GM19239 (cell line): ENCODE measurements at places on chromosomes 6 and 20.

- no peak for DNase-seq
Observed at GRCh38 chr6:31356216-31356945, 598 bp downstream of the HLA-B start.

DNA sequence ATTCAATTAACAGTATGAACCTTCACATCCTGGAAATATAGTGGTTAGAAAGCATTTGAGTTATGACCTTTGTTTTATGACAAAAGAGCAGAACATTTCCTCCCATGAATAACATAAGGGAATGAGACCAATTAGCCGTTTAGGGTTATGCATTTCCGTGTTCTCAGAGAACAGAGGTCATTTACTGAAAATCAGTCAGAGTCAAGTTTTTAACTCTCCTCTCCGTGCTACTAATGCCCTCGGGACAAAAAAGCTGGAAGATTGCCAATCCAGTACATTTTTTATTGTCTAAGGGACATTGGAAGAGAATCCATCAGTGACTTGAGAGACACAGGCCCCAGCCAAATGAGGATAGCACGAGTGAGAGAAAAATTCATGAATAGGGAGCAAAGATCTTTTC lies 632.7 kb downstream of the RFPL4B start:
- no peak for DNase-seq

DNA sequence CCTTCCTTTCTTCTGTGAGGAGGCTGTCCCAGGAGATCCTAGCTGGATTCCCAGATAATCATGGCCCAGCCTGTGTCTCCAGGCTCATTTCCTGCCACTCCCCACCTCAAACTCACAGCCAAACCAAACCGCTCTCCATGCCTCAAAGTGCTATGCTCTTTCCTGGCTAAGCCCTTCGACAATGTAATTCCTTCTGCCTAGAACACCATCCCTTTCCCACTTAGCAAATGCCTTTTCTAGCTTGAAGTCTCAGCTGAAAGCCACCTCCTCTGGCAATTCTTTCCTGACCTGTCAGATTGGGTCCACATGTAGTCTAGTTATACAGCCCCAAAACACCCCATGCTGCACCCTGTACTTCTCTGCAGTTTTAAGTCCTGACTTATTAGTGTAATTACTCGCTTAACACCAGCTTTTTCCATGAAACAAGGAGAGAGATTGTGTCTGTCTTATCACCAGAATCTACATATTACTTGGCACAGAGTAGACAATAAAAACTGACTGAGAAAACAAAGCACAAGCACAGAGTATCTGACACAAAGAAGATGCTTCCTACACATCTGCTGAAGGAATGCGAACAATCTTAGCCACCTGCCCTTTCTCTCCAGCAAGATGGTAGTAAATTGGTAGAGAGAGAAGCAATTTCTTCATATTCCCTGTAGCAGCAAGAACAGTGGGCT lies 5.4 kb downstream of the TRIM26 start:
- DNase-seq, result no peak

DNA sequence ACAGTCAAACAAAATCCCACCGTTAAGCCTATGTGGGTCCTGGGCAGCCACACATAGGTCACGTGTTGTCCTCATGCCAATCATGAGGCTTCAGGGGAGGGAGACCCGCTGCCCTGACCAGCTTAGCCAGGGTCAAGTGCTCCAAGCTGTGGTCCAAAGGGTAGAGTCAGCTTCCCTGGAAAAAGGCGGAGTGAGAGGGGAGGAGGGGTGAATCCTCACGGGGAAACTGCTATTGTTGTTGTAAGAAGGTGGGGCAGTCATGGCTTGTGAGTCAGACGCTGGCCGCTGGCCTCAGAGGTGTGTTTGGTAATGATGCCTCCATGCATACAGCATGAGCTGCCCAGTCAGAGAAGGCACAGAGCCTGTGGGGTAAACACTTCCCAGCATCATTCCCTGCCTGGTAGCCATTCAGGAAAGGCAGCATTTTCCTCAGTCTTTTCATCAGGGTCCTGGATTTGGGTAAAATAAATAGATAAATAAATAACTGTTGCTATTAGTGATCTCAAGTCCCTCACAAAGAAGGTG lies 8.7 kb downstream of the CST3 start:
- no peak for DNase-seq

DNA sequence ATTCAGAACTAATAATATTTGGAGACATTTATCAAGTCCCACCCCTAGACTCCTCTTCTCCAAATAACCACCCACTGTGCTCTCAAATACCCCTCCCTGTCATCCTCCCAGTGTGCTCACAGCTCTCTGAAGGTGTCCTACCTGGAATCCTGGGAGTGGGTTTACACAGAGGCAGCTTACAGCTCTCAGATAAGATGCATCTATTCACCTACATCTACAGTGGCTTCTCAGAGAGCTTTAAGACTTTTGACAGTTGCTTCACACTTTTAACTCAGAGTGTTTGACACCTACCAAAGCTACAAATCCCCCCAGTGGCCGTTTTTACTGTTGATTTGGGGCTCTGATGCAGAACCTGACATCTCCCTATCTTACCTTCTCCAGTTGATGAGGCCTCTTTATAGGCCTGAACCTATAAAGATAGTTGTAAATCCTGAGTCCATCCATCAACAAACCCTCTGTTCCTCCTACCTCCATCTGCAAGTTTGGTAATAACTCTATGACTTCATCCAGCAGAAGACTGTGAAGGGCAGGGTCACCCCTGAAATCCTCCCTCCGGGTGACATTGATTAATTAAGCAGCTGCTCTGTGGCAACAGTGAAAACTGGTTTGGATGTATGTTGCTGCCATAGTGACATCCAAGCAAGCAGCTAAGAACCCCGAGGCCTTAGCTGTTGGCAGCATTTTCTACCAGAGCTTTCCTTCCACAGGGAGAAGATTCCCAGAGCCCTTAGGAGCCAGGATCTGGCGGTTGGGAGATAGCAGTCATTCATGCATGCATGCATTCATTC lies 226.1 kb upstream of the RREB1 start:
- no peak for DNase-seq

DNA sequence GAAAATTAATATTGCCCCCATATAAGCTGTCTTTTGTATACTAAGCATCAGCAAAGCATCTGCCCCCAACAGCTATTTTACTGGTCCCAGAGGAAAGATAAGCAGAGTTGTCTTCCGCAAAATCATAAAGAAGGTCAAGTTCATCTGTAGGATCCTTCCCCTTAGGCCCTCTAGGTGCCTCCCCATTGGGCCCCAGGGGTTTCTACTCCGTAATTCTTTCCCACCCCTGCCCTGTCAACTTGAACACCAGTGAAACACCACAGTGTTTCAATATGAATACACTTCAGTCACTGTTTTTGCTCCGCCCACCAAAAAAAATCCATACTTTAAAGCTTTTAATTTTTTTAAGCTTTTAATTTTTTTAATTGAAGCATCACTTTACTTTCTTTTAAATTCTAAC lies 159.2 kb downstream of the ATXN1 start:
- DNase-seq, result peak; percentile 36

DNA sequence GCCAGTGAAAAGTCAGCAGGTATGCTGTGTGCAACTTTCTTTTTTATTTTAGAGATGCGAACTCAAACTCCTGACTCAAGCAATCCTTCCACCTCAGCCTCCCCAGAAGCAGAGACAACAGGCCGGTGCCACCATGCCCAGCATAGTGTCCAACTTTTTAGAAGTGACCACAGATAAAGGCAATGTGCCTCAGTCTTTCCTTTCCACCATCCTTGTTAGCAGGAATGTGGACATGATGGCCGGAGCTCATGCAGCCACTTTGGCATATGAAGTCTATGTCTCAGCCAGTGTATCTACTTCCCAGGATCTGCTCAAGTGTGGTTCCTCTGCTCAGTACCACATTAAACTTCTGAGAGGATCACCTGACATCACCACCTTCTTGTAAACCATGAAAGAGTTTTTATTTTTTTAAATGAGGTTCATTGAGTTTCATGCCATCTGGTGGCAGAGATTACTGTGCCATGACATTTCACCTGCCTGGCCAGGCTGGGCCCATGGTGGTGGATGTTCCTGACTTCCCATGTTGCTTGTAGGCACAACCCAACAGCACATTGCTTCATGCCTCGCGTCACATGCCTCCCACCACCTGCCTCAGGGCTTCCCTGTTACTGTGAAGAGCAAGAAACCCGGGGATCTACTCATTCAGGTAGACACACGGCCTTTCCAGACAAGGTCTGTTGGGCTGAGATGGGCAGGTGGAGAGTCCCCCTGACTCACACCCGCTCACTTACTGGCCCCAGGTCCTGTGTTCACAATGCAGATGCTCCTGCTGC lies 216.5 kb downstream of the LY86 start:
- DNase-seq, result no peak

GRCh38 chr6:134921721-134922261 lies 28.1 kb downstream of the ALDH8A1 start:
- no peak for DNase-seq

DNA sequence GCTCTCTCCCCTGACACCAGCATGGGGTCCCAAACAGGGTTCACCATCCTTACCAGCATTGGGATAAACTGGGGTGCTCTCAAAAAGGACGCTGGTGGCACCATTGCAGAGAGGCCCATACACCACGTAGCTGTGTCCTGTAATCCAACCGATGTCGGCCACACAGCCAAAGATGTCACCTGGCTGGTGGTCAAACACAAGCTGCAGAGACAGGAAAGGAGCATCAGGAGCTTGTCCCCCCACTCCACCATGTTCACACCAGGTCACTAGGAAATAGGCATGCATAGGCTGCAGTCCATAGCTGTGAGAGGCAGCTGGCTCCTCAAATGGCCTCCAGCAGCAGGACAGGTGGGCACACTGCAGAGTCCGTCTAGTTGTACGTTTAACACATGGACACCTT lies 28.8 kb upstream of the APMAP start:
- no peak for DNase-seq

DNA sequence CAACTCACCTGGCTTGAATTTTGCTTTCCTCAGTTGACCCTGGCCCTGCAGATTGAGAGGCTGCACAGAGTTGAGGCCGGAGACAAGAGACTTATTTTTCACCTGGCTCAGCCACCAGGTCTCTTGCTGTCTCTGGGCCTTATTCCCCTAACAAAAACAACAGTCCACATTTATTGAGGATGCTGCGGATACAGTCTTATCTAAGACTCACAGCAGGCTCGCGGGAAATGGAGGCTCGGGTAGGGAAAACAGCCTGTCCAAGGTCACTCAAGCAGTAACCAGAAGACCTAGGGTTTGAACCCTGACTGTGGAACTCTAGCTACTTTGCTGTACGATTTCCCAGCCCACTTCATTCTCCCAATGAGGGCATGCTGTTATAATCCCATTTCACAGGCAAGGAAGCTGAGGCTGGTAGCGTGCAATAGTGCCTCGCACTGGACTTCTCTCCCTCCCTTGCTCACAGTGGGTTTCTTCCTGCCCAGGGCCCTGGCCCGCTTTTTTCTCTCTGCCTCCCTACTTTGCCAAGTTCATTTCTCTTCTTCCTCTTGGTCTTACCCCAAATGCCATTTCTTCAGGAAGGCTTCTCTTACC lies 57.7 kb downstream of the RBM38 start:
- DNase-seq, result no peak

DNA sequence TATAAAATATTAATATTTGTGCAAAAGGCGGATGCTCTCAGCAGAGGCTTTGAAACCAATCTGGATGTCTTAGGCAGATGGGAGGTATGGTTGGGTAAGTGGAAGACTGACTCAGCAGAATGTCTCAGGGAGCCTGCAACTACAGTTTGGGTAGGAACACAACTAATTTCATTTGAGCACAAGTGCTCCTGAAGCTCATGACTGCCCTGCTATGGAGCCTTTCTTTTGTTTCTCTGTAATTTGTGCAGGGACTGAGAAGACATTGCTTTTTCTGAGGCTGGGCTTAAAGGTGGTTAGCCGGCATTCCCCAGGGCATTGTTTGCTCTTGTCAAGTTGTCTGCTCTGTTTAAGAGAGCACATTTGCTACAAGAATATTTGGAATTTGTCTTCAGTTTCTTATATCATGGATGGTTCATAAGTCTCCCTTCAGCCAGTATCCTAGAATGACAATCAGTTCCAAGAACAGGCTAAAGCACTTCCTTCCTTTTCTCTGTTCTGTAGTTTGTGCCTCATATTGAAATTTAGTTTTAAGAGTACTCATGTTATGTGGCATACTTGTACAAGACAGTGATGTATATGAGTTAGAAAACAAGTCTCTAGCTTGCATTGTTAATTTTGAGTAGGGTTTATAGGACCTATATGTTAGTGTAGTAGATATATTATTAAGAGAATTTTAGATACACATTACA lies 208.3 kb downstream of the ZFAND3 start:
- DNase-seq, result no peak

DNA sequence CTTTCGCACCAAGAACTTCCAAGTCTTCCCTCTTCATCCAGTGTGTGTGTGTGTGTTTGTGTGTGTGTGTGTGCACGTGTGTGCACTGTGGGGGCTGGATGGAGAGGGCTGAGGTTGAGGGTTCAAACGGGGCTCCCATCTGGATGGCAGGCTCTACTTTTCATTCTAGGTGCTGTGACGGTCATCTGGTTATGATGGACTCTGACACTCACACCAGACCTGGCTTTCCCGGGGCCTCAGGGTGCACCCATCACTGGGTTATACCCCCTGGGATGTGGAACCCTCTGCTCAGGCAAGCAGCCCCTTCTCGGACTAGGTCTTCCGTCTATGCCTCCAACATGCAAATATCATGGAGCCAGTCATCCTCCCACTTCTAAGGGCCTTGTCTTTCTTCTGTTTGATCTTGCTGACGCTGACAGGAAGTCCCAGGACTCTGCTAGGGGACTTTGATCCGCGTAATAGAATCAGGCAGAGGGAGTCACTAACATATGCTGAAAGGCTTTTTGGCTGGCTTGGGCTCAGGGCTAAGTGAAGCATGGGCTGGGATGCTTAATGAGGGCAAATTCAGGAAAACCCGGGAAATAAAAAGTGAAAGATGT lies 313.6 kb downstream of the CDC5L start:
- DNase-seq, result no peak

GRCh38 chr6:71446057-71446456 lies 157.4 kb downstream of the OGFRL1 start:
- no peak for DNase-seq

DNA sequence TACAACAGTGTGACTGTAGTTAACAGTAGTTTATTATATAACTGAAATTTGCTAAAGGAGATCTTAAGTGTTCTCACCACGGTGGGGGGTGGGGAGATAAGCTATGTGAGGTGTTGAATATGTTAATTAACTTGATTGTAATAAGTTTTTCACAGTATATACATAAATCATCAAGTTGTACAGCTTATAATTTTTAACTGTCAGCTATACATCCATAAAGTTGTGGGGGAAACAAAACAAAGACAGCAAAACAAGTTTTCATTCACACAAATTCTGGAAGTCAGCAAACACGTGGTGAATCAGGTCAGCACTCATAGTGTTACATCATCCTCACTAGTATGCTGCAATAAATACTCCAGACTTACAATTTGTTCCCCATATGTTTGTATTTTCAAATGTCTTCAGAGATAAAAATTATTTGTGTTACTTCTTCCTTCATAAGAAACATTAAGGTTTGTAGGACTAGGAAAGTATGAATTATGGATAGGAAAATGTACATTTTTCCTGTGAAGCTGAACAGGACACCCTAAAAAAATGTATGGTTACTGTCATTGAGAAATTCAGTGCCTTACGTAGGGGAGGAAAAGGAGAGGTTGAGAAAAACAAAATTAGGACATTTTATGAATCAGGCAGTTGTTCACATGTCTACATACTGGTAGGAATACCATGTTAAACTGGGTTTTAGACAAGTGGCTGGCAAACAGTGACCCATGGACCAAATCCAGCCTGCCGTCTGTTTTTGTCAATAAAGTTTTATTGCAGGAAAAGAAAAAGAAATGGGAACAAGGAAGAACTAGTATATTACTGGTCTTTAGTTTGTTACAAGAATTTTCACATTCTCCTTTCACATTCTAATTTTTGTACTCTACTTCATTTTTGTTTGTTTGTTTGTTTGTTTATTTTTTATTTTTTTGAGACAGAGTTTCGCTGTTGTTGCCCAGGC lies 6.0 kb downstream of the SUMO4 start:
- DNase-seq, result no peak

GRCh38 chr6:82365016-82365795 lies 1.6 kb downstream of the TPBG start:
- no peak for DNase-seq
